Upper lobe of right lung (tissue), 1 donor: ENCODE measurements at places on chromosomes 7 and 10. TPM values are rescaled to one million over a fixed set of nuclear protein-coding genes. Genes with fewer than 3 reads are reported as not detected.

The ADGRA1 gene
- total RNA-seq, result not detected

The MRPS24 gene
- total RNA-seq, result 61.5 TPM

The ST7 gene
- 48.6 TPM for total RNA-seq

The HYAL4 gene
- total RNA-seq, result not detected

The CEP55 gene
- total RNA-seq, result 0.35 TPM

The PRKG1 gene
- total RNA-seq, result 30.0 TPM

The GHRHR gene
- total RNA-seq, result not detected

The AKR1C2 gene
- total RNA-seq, result 22.5 TPM

The USP6NL gene
- 21.6 TPM for total RNA-seq

The ELN gene
- 231 TPM for total RNA-seq

The PI4K2A gene
- total RNA-seq, result 28.3 TPM

The HGF gene
- total RNA-seq, result 26.5 TPM

The DRGX gene
- not detected for total RNA-seq

The CRHR2 gene
- total RNA-seq, result not detected

The COBL gene
- total RNA-seq, result 29.2 TPM

The TUBAL3 gene
- total RNA-seq, result not detected

The FEZF1 gene
- total RNA-seq, result not detected

The NANOS1 gene
- total RNA-seq, result 2.9 TPM

The TMEM139 gene
- total RNA-seq, result 25.1 TPM

The WDR86 gene
- total RNA-seq, result 1.3 TPM

The NPTX2 gene
- total RNA-seq, result 2.1 TPM

The TMEM184A gene
- total RNA-seq, result 4.4 TPM

The UTF1 gene
- not detected for total RNA-seq

The STYXL1 gene
- 20.9 TPM for total RNA-seq

The ZNF853 gene
- 5.2 TPM for total RNA-seq

The GBF1 gene
- total RNA-seq, result 38.5 TPM

The IFIT1B gene
- total RNA-seq, result not detected

The RASA4 gene
- total RNA-seq, result 78.8 TPM

The DNAJC12 gene
- 1.6 TPM for total RNA-seq

The CADPS2 gene
- total RNA-seq, result 46.1 TPM

The MYOZ1 gene
- total RNA-seq, result 5.2 TPM

The SPDYE18 gene
- not detected for total RNA-seq

The SLC16A12 gene
- 1.9 TPM for total RNA-seq

The SPDYE9 gene
- total RNA-seq, result not detected

The SLC18A3 gene
- total RNA-seq, result not detected

The ADRA2A gene
- 4.9 TPM for total RNA-seq

The CALN1 gene
- not detected for total RNA-seq

The AKR1C1 gene
- 42.0 TPM for total RNA-seq

The PLCE1 gene
- total RNA-seq, result 14.3 TPM

The SPDYE5 gene
- not detected for total RNA-seq

The GARS1 gene
- total RNA-seq, result 68.4 TPM

The LMOD2 gene
- 0.17 TPM for total RNA-seq

The OR9A2 gene
- total RNA-seq, result not detected

The COL26A1 gene
- 0.58 TPM for total RNA-seq

The MAGI2 gene
- total RNA-seq, result 12.8 TPM

The DNTT gene
- total RNA-seq, result not detected

The KEL gene
- total RNA-seq, result 0.87 TPM

The GHITM gene
- total RNA-seq, result 117 TPM

The REPIN1 gene
- total RNA-seq, result 93.7 TPM

The CLDN4 gene
- 103 TPM for total RNA-seq

The CALHM3 gene
- total RNA-seq, result not detected

The ABCF2 gene
- total RNA-seq, result 26.3 TPM

The TMEM213 gene
- total RNA-seq, result 9.6 TPM
